ENCODE measurements at places on chromosomes 11 and 22.

GRCh38 chr11:11163236-11163635 lies 189.8 kb downstream of the CSNK2A3 start:
- no peak for DNase-seq

DNA sequence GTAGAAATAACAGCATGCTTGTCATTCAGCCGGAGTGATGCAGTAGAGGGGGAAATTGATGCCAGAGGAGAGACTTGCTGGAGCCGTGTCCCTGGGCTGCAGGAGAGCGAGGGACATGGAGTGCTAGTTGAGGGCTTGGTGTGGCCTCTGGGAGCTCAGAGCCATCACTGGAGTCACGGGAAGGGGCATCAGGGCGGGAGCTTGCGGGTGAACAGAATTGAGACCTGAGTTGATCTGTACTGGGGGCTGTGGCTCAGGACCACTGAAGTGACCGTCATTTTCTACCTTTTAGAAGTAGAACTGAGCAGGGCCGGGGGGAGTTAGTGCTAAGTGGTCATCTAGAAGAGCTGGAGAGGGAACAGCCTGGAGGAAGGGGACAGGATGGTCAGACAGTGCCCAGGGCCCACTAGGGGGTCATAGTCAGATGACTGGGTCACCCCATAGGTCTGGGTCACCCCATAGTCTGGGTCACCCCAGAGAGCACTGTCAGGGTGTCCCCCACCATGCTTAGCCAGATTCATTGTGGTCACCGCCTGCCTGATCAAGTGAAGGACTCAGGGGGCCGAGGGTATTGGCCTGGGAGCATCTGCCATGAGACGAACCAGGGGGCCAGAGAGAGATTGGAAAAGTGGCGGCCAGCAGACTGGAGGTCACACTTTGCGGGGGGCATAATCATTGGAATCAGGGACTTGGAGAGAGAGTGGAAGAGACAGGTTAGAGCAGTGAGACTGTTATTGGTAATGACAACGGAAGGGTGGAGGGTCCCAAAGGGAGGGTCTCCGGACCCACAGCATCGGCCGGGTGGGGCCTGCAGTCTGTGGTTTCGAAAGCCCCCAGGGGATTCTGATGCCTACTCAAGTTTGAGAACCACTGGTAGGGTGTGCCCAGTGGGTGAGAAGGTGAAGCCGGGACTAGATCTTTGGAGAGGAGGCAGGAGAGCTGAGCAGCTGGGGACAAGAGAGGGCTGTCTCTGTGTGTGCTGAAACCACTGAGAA lies 15.2 kb downstream of the RIBC2 start:
- no peak for DNase-seq

DNA sequence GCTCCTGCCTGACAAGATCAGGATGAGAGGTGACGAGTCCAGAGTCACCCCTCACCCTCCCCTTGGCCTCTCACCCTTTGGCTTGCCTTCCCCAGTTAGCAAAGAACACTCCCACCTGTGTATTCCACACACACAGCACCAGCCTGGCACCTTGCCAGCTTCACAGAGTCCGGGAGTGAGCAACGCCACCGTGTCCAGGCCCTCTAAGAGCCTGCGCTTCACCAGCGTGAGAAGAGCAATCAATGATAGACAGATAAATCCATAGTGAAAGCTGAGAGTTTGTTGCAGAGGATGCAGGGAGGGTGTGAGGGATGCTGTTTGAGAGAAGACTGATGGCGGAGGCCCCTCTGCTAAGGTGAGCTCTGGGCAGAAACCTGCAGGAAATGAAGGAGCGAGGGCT lies 404.5 kb downstream of the LARGE1 start:
- no peak for DNase-seq

GRCh38 chr11:624705-625635 lies at the start of gene CDHR5:
Gene CDHR5 (minus strand): TSS chr11:624955. CDS start chr11:624902, 53 bp downstream.
- no peak for DNase-seq

- DNase-seq: peak; percentile 68
Observed at GRCh38 chr11:65780770-65781151, at the start of gene AP5B1. Gene AP5B1 (minus strand): TSS chr11:65780976. CDS start chr11:65780591, 385 bp downstream.

DNA sequence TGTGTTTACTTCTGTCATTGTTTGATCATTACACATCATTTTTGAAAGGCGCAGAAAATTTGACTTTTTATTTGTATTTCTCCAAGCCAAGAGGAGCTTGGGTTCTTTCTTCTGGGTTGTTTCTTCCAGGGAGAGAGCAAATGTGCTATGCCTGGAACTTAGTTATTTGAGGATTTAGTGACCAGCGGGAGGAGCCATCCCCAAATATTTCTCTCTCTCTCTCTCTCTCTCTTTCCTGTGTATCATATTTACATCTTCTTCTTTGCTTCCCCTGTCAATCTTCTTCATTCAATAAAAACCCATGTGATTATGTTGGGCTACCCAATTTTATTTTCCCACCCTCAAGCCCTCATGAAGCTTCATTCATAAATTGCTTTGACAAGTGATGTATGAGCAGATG lies 534.5 kb downstream of the LRRC4C start:
- no peak for DNase-seq

- peak; percentile 50 for DNase-seq
Observed at GRCh38 chr11:70423523-70424505, 25.5 kb downstream of the CTTN start.

DNA sequence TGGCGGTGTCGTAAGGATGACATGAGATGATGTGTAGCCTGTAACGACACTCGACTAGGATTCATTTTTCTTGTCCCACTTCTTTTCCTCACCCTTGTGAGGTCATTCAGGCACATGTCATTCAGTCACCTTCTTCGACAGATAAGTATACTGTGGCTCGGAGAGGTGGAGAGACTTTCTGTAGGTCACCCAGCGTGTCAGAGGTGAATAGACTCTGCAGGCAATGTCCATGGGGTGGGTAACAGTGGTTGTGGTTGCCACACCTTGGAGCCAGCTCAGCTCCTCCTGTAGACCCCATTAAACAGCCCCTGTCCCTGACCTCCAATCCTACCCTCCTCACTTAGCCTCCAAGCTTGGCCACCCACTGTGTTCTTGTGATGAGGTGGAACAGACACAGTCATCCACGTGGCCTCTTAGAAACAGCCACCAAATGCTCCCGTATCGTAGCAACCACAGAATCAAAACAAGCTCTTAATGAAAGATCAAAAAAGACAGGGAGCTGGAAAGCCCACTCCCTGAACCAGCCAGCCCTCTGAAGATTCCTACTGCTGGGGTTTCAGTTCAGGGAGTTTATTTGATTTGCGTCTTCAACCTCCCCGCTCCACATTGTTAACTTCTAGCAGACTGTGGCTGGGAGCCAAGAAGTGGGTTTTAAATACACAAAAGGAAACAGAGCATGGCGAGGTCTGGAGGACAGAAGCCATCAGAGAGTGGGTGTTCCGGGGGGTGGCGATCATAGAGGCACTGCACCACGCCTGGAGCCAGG lies 89.0 kb upstream of the GRK3 start:
- DNase-seq: no peak

DNA sequence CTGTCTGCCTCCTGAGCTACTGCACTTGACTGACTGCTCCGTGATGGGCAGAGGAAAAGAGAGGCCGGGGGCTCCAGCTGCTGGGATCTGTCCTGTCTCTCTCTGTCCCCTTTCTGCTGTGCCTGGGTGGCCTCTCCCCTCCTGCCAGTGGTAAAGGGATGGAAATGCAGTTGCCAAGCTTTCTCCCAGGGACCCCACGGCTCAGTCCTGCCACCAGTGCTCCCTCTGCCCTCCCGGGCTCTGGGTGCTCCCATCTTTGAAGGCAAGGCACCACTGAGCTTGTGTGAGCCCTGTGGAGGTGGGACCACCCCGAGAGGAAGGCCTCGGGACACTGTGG lies 32.0 kb downstream of the NADSYN1 start:
- DNase-seq: no peak

GRCh38 chr11:2160736-2161259 lies at the start of gene INS:
Gene INS (minus strand): TSS chr11:2161209. CDS start chr11:2160971, 238 bp downstream.
- DNase-seq: no peak

- DNase-seq: no peak
Observed at GRCh38 chr22:45631140-45631840, 40.3 kb upstream of the ATXN10 start.

DNA sequence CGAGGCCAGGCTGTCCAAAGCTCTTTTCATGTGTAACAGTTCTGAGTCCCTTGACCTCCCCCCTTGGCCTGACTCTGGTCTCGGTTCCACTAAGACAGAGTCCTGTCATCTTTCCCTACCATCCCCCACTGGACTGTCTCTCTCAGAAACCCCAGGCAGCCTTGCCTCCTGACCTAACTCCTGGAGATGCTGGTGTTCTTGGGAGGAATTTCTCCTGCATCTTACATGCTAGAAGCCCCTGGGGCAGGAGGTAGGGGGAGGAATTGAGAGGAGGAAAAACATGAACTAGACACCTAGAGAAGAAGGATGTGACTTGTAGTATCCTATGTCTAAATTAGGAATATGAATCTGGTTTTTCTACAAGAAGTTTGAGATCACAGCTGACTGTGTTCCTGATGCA lies 648 bp upstream of the IL18BP start:
- DNase-seq: no peak

- no peak for DNase-seq
Observed at GRCh38 chr11:103585911-103586310, 450.5 kb upstream of the DDI1 start.

- DNase-seq: no peak
Observed at GRCh38 chr11:6695377-6695776, 12.2 kb upstream of the MRPL17 start.

- DNase-seq: no peak
Observed at GRCh38 chr22:29713156-29713727, 6.6 kb upstream of the CABP7 start.

DNA sequence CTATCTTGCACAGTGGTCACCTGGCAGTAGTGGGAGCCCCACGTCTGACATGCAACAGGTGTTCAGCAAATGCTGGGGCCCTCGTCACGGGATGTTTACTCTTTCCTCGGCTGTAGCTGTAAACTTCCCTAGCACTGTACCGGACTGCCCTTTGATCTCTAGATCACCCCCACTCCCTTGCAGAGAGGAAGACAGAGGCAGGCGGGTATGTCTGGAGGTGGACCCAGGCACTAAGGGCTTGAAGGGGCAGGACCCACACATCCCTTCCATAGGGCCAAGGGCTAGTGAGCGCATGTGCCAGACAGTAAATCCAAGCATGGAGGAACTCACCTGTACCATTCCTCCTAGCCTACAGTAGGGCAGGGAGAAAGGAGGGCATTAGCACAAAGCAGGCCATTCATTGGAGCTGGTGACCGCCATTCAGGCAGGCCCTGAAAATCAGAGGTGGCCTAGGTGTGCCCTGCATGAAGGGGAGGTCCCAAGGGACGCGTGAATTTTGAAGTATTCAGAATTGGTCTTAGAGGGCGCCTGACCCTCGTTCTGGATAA lies 1.9 kb upstream of the SMTN start:
- DNase-seq: no peak

DNA sequence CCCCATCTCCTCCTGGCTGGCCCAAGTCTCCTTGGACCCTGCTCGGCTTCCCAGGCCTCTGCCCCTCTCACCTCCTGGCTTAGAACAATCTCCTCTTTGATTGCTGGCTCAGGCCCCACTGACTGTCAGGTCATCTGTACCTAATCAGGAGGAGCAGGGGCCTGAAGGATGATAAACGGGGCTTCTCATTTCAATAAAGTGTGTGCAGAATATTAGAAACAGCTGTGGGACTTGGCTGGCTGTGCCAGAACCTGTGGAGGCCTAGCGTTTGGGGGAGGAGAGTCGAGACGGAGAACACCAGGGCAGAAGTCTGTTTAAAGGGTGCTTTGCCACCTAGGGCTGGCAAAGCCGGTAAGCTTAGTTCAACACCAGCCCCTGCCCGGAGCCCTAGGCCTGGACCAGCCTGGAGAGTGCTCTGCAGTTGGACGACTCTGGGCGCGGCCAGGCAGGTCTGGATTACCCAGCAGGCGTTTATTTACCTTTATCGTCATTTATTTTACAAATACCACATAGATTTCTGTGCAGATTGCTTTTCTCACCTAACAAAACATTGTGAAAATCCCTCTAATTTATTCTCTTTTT lies 10.1 kb upstream of the VSIG10L2 start:
- DNase-seq: no peak

GRCh38 chr11:59523541-59523940 lies 12.2 kb downstream of the OR4D9 start:
- DNase-seq: no peak

GRCh38 chr11:45060707-45061106 lies 85.7 kb upstream of the PRDM11 start:
- DNase-seq: no peak

DNA sequence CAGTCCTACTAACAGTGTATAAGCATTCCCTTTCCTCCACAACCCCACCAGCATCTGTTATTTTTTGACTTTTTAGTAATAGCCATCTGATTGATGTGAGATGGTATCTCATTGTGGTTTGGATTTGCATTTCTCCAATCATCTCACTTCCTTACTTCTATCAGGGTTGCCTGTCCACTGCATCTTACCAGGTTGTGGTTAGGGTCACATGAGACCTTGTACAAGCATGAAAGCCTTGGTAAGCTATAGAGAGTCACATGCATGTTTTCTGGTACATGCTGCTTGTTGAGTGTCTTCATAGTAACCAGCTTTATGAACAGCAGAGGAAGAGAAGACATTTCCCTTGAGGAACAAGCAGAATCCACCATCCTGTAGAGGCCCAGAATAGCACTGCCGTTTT lies 102.9 kb upstream of the PAX6 start:
- DNase-seq: no peak

DNA sequence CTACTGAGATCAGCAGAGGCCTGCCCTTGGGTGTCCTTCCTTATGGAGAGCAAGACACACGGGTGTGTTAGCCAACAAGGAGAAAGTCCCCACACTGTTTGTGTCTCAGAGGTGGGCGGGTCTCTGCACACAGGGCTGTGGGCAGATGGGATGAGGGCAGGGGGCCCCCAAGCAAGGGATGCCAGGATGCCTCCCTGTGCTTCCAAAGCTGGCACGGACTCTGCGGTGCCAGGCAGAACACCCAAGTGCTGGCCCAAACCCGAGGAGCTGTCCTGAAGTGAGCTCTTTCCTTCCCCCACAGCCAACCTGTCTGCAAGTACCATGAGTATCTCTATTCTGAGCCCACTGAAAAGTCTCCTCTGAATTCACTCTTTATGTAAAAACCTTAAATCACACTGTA lies 273.3 kb downstream of the CTTN start:
- DNase-seq: no peak

DNA sequence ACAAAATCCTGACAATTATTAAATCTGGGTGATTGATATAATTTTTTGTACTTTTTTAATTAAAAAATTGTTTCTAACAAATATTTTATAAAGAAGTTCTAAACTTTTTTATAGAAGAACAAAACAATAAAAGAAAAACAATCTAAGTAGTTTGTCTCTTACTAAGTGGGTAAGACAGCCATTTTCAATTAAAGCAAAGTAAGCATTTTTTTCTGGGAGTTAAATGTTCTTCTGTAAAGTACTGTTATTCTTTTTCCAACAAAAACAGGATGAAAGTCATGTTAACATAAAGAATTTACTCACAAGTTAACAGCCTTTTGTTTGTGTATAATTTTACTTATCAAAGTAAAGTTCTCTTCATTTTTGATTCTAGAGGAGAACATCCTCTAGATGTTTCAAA lies 1029.9 kb downstream of the JRKL start:
- no peak for DNase-seq

- no peak for DNase-seq
Observed at GRCh38 chr11:65503949-65504673, 5.3 kb downstream of the MALAT1 start.

DNA sequence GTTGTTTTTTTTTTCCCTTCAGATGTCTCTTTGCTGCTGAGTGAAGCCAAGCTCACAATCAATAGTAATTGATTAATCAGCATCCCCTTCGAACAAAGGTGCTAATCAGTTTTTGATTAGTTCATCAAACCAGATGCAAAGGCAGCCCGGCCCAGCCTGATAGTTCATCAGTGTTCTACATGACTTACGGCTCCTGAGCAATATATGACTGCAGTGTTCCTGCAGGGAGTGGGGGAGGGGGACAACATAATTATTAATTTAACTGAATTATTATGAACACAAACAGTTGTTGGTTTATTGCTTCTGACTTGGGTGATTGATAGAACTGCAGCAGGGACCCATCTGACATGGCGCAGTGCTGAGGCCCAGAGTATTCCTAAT lies 315.3 kb downstream of the CADM1 start:
- no peak for DNase-seq
